Esophagus muscularis mucosa (tissue), 4 donors: ENCODE measurements at places on chromosomes 2 and 18. TPM values are rescaled to one million over a fixed set of nuclear protein-coding genes. Genes with fewer than 3 reads are reported as not detected.

- no peak for DNase-seq
Observed at GRCh38 chr2:166088634-166089033, 39.2 kb downstream of the SCN1A start.

CDH20 gene
- total RNA-seq = 0.99 TPM

ZNF385B gene
- total RNA-seq = 5.0 TPM

CTAGE1 gene
- total RNA-seq = not detected

KCNJ13 gene
- not detected for total RNA-seq

- DNase-seq = no peak
Observed at GRCh38 chr2:143440411-143441012, 311.3 kb downstream of the ARHGAP15 start.

GRCh38 chr2:221106241-221106640 lies 465.9 kb downstream of the EPHA4 start:
- no peak for DNase-seq

DNA sequence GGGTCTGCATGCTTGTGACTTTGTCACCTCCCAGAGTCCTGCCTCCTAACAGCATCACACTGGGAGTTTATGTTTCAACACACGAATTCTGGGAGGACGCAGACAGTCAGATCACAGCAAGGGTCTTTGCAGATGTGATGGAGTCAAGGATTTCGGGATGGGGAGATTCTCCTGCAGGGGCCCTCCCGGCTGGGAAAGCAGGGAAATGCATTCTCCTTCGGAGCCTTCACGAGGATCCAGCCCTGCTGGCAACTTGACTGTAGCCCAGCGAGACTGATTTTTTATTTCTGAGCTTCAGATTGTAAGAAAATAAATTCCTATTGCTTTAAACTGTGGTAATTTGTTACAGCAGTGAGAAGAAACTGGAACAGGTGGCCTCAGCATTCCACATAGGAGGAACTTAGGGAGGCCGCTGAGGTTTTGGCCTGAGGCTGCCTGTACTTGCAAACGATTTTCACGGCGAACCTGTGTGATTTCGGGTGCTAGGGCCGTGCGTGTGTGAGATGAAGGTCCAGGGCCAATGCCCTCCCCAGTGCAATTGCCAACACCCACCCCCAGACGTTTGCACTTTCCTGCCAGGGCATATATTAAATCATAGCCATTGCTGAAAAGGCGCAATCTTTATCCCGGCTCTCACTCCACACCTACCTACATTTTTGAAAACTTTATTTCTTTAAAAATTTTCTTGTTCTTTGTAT lies 79.8 kb downstream of the ASB1 start:
- no peak for DNase-seq

- DNase-seq = no peak
Observed at GRCh38 chr2:196723571-196723970, 75.9 kb downstream of the GTF3C3 start.

PDCD1 gene
- total RNA-seq = 1.5 TPM
